H1 (cell line): ENCODE measurements at places on chromosomes 7 and 10.

DNA sequence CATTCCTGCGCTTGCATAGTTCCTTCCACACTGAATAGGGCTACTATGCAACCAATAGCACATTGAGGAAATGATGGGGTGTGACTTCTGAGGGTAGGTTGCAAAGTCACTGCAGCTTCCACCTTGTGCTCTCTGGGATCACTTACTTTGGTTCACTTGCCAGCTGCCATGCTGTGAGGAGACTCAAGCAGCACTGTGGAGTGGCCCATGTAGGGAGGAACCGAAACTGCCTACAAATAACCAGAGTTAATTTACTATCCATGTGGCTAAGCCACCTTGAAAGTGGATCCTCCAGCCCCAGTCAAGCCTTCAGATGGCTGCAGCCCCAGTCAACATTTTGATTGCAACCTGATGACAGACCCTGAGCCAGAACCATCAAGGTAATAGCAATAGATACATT, 64.3 kb downstream of the FAM204A start:
- no peak for DNase-seq

- no peak for DNase-seq
These were observed 155.8 kb downstream of the REEP3 start for GRCh38 chr10:63677001-63677400.

DNA sequence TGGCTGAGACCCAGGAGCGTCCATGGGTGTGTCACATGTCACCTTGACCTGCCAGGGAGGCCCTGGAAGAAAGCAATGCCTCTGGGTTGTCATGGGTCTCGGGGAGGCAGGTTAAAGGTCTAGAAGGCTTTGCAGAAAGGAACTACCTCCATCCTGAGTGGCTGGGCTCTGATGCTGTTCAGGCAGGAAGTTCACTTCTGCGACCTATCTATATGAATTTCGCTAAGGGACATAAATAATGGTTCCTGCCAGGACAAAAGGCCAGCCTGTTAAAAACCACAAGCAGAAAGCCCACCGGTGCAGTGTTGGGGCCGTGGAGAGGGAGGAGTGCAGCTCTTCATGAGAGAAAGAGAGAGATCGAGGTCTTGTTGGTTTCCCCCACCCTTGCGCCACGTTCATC, 182.9 kb downstream of the PTPN20 start:
- no peak for DNase-seq

DNA sequence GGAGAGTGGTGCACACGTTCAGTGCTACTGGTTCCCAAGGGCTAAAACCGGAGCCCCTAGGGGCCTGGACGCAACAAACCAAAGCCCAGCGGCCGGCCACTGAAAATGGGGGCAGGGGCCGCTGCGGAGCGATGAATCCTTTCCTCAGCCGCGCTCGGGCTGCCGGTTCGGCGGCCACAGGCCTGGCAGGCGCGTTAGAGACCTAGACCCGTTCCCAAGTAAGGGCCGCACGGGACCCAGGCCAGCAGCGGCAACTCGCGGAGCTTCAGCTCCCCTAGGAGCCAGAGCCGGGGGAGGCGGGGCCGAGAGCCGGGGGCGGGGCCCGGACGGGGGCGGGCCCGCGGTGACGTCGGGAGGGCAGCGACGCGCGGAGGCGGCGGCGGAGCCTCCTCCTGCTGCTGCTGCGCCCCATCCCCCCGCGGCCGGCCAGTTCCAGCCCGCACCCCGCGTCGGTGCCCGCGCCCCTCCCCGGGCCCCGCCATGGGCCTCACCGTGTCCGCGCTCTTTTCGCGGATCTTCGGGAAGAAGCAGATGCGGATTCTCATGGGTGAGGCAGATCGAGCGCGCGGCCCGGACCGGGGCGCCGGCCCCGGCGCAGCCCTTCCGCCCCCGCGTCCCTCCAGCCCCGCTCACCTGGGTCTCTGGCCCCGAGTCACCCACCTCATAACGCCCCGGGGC, at the start of gene ARF5:
TSS of gene ARF5 (plus strand) at position 393 of the 678 bp plus-strand sequence. CDS start at position 481, 88 bp downstream.
- DNase-seq: peak; percentile 57

GRCh38 chr7:158097453-158098124, 490.0 kb downstream of the PTPRN2 start:
- no peak for DNase-seq

GRCh38 chr10:129759214-129760002, 204.7 kb downstream of the EBF3 start:
- DNase-seq: peak; percentile 33

DNA sequence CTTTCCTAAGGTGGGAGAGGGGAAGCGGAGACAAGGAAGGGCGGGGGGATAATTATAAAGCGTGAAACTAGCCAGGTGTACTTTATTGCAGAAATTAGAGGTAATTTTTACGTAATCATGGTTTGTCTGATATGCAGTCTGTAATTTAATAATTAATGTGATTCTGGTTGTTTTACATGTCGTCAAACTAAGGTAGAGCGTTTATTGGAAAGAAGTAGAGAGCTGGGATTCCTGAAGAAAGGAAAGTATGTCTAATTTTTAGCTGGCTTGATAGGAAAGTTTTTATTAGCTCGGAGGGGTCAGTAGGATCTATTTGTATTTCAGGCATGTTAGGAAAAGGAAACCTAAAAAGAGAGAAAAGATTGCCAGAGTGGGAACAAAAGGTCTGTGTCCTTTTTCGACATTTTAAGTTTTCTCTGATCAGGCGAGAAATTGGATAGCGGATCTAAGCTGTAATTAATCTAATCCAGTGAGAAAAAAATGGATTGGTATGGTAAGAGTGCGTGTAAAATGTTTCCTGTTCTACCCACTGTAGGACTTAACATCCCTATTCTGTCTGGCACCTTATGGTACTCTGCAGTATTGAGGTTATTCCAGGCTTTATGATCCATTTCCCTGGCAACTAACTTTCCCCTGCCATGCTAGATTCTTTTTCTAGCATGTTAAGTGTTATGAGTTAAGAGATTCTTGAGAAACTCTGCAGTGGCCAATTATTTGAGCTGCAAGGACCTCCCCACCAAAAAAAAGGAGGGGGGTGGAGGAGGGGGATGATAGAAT, 1.4 kb downstream of the CELF2 start:
- no peak for DNase-seq

- DNase-seq: no peak
These were observed 27.8 kb upstream of the MRPS33 start for GRCh38 chr7:141042222-141043193.

- DNase-seq: no peak
These were observed at the start of gene CAV2 for GRCh38 chr7:116499168-116500077. CAV2 (plus strand) TSS chr7:116499738; CDS start chr7:116499782, 44 bp downstream.

- peak; percentile 97 for DNase-seq
These were observed 62.4 kb downstream of the LSM5 start for GRCh38 chr7:32427769-32428291.

- DNase-seq: no peak
These were observed 3.1 kb upstream of the ZFAND2A start for GRCh38 chr7:1163121-1163520.

GRCh38 chr10:1661859-1662437, 75.4 kb downstream of the ADARB2 start:
- DNase-seq: no peak

DNA sequence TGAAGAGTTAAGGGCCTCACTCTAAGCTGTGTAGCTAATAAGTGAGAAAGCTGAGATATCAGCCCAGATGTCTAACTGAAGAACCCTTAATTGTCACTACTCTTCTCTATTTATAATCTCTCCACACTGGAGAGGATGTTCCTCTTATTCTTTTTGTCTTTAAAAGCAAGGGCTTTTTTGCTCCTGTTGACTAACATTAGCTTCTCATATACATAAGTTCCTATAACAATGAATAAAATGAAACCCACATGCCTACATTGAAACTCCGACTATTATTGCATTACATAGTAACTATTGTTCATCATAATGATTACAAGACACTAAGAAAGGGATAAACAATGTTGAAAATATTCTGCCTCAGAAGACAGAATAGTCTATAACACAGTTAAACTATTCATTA, 67.1 kb downstream of the GNAT3 start:
- DNase-seq: no peak

GRCh38 chr7:3187444-3188040, 113.5 kb upstream of the SDK1 start:
- no peak for DNase-seq

- DNase-seq: no peak
These were observed 164.1 kb upstream of the HPS1 start for GRCh38 chr10:98610836-98611235.

- DNase-seq: no peak
These were observed 415.3 kb upstream of the NRP1 start for GRCh38 chr10:33749790-33750189.

GRCh38 chr10:31574577-31574976, 255.6 kb downstream of the ZEB1 start:
- no peak for DNase-seq

GRCh38 chr7:12923971-12924370, 236.5 kb downstream of the ARL4A start:
- no peak for DNase-seq

DNA sequence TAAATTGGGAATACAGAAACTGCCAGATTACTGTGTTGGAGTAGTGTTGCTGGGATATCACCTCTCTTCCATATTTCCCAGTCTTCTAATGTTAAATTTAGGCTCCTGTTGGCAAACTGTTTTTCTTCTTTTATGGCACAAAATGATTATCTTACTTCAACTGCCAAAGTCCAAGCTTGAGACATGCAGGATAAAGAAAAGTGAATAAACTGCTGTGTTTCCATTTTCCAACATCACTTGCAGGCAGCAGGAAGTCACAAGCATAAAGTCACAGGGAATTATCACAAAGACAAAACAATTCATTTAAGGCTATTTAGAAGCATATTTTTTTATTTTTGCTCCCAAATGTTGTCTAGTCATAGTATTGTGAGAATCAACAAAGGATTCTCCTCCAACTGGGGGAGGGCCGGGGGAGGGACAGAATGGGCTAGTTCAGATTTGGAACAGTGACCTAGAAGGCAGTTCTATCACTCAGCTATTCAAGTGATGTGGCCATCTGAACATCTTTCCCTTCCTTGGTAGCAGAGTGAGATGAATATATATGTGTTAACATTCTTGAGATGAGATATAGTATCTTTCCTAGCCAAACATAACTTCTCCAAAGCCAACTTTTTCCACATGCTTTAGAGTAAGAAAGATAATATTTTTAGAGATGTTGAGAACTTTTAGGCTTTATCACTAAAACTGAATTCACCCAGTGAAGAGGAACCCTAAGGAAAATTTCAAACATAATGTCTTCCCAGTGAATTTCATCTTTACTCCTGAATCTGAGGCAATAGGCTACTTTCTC, 364.7 kb downstream of the CTNNA3 start:
- DNase-seq: no peak

- no peak for DNase-seq
These were observed 50.1 kb downstream of the COL1A2 start for GRCh38 chr7:94444813-94445212.

GRCh38 chr7:158470336-158470735, 117.3 kb downstream of the PTPRN2 start:
- DNase-seq: no peak

DNA sequence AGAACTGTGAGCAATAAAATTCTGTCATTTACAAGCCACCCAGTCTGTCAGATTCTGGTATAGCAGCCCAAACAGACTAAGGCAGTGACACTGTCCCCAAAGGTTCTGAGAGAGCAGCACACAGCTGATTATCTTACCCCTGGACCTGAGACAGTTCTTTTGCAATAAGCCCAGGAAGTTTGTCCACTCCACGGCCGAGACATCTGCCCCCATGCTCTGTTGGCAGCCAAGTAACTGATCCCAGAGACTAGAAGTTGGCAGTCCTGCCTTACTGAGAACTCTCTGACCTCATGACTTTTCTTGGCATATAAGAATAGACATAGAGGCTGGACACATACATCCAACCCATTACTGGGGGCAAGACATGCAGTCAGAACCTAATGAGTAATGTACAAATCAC, 243.0 kb upstream of the GRB10 start:
- DNase-seq: no peak

- no peak for DNase-seq
These were observed 772.1 kb downstream of the CCSER2 start for GRCh38 chr10:85100495-85100894.

GRCh38 chr10:71923138-71923692, 41.0 kb upstream of the CHST3 start:
- DNase-seq: no peak

DNA sequence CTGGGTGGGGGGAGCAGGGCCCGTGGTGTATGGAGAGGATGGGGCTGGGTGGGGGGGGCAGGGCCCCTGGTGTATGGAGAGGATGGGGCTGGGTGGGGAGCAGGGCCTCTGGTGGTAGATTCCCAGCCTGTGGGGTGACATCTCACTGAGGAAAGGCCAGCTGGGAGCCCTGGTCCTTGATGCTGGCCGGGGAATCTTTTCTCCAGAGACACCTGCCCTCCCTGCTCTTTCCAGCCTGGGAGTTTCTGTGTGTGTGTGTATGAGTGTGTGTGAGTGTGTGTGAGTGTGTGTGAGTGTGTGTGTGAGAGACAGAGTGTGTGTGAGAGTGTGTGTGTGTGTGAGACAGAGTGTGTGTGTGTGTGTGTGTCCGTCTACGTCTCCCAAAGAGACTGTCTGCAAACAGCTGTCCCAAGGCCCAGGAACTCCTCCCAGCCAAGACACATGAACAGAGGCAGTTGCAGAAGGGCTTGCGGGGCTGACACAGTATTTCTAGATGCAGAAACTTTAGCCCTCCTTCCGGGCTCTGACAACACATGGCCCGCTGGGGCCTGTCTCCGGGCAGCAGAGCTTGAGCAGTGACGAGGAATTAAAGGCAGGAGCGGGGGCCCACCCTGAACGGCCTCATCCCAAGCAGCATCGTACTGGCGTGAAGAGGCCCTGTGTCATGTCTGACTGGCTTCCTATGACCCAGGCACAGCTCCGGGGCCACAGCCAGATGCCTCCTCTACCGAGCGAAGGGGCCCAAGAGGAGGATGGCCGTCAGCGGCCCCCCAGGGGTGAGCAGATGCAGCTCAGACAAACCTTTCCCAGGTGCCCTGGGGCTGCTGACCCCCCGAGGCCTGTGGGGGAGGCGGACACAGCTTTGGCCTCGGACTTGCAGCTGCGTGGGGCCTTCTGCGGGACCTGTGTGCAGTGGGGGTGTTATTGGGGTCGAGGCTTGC, 24.3 kb downstream of the FAM20C start:
- DNase-seq: no peak

- no peak for DNase-seq
These were observed 5.2 kb downstream of the ZNF655 start for GRCh38 chr7:99563650-99564049.

DNA sequence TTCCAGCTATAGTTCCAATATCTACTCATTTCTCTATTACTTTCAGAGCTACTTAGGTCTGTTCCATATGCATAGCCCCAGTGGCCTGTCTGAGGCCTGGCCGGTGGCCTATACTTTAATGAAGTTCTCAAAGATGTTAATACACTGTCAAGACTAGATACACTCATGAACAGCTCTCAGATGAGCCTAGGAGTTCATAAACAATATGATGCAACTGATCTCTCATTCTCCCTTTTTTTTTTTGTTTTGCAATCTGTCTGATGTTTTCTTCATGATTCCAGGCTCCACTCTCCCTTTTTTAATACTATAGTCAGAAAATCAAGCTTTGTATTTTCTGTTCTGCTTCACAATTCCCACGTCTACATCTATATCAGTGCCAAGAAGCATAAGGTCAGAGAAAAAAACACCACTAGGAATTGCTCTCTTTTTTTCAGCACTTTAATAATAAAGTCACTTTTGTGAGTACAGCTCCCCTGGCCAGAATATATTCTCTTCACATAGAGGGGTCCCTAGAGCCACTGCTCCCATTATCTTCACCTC, 321.0 kb downstream of the C7orf25 start:
- no peak for DNase-seq
